Activated naive CD8-positive, alpha-beta T cell treated with anti-CD3 and anti-CD28 coated beads, Interleukin-2, amount 10 ng/mL, durations not matched to agents 7 days and 5 days (primary cell): ENCODE measurements at places on chromosomes 1 and 21. TPM values are rescaled to one million over a fixed set of nuclear protein-coding genes. Genes with fewer than 3 reads are reported as not detected.

DNA sequence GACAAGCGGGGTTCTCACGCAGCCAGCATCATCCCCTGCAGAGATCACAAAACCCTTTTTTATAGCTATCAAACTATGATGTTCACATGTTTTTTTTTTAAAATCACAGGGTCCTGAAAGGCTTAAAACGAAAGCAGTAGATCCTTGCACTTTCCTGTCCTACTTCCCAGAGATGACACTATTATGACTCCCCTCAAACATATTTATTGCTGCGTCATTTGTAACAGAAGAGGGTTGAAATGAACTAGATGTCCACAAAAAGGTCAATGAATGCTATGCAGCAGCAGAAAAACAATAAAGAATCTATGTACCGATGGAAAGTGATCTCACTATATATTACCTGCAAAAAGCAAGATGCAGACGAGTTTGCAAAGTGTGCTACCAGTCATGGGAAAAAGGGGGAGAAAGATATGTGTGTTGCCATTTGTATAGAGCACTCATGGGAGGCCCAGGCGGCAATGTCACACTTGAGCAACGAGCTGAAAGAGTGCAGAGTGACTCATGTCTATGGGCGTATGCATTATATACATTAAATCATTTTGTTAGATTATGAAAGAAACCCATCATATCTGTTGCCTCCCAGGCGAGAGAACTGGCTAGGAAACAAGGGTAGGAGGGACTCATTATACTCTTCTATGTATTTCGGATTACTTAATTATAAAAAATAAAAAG lies 68.9 kb upstream of the PARP1 start:
- DNase-seq, result no peak

- DNase-seq, result no peak
These were observed 10.9 kb upstream of the LRRC3 start for GRCh38 chr21:44444286-44444931.

- DNase-seq, result peak; percentile 58
These were observed 707 bp downstream of the PRCC start for GRCh38 chr1:156767879-156768604.

DNA sequence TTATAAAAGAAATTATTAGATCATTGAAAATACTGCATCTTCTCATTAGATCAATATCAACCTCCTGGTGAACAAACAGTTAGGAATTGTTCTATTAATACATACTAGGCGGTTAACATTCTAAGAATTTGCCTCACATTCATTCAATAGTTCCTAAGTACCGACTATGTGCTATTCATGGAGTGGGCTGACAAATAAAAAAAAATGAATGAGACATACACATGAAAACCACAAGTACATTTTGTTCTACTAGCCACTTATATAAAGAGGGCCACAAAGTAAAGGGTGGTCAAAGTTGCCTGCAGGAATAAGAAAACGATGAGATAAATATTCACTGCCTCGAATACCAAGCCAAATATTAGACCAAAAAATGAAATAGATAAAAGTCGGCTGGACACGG lies 294.4 kb downstream of the SDCCAG8 start:
- no peak for DNase-seq

- no peak for DNase-seq
These were observed 7.9 kb upstream of the IL23R start for GRCh38 chr1:67158401-67158800.

DNA sequence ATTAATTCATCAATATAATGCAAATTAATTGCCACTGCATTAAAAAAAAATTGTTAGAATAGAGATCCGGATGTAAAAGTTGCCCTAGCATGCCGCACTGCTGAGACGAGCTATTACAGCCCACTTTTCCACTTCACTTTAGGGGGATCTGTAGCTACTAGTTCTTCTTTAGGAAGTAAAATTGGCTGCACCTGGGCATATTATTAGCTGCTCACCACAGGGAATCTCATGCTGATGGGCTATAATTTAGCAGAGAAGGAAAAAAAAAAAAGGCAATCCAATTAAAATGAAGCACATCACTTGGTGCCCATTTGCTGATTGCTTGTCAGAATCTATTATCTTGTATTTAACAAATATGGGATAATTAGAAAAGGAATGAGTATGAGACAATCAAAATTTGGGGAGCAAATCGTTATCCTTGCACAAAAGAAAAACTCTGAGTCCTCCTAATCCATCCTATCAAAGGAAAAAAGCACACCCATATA lies 233.4 kb downstream of the DSCAM start:
- no peak for DNase-seq

GRCh38 chr1:232445361-232446106 lies 184.4 kb downstream of the SIPA1L2 start:
- DNase-seq, result no peak

DNA sequence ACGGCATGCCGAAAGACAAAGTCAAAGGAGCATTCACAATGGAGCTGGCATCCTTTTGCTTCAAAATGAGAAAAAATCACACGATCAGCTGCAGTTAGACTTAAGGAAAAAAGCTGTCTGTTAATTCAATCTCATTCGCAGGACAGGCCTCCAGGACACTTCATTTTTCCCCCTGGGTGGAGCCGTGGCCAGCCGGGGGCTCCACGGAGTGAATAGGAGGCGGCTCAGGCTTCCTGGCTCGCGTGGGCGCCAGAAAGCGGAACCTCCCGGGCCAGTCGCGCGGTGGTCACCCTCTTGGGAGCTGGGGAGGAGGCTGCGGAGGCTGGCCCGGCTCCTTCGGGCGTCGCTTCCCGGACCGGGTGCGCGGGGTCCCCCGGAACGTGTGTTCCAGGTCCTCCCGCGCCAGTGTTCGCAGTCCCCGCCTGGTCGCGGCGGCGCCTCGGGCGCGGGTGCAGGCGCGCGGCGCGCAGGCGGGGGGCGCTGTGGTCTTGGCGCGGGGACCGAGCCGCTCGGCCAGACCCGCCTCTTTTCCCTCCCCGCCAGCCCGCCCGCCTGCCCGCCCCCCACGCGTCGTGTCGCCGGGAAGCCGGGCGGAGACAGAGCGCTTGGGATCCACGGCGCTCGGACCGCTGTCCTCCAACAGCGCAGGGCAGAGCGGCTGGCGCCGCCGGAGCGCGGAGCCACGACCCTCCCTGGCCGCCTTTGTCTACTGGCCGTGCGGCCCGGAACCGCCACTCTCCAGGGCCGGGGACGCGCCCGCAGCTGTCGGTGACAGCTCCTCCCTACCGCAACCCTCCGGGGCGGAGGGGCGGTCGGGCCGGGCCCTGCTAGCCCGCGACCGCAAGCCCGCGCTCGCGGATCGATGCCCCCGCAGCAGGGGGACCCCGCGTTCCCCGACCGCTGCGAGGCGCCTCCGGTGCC lies at the start of gene RHOU:
Gene RHOU, plus strand, starts transcription at position 599 of the 921 bp plus-strand sequence. Its CDS starts 264 bp downstream, at position 863.
- peak; percentile 91 for DNase-seq

DNA sequence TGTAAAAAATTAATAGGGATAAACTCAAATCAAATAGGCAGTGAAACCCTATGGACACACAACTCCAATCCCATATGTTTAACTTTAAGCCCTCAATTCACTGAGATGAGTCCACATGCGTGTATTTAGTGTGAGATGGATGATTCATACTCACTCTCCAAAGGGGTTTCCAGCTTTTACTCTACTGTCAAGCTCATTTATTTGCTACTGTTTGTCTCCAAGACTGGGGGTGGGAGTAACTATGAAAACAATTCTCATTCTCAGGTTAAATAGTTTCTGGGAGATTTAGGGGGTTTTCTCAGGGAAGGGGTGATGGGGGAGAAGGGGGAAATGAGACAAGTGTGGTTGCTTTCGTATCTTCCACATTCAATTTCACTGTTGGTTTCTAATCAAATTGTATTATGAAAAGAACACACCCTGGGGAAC lies 2.7 kb downstream of the RAB29 start:
- DNase-seq, result no peak

- DNase-seq, result no peak
These were observed 15.8 kb upstream of the ZC3H12A start for GRCh38 chr1:37458551-37458950.

DNA sequence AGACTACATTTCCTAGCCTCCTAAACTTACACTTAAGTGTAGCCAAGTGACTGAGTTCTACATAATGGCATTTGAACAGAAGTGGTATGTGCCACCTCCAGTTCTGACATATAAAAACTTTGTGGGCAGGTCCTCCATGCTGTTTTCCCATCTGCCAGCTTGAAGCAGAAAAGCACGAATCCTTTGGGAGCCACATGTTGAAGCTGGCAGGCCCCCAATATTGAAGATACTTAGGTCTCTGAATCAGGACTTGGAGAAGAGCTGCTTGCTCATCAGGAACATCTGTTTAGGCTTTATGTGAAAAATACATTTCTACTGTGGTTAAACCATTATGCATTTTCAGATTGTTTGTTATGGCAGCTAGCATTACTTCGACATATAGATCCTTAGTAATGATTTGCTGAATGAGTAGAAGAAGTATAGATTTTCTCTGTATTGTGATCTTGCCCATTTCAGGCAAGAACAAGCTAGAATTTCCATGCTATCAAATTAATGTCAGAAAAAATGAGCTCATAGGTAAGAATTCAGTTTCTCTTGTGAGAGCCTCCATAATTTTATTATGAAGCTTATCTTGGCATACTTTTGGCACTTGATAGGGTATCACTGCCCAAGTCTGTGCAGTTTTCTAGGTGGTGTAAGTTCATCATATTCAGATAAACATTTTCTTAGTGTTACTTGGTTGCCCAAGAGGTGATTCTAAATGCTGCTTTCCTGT lies 68.4 kb downstream of the GDAP2 start:
- DNase-seq, result no peak

DNA sequence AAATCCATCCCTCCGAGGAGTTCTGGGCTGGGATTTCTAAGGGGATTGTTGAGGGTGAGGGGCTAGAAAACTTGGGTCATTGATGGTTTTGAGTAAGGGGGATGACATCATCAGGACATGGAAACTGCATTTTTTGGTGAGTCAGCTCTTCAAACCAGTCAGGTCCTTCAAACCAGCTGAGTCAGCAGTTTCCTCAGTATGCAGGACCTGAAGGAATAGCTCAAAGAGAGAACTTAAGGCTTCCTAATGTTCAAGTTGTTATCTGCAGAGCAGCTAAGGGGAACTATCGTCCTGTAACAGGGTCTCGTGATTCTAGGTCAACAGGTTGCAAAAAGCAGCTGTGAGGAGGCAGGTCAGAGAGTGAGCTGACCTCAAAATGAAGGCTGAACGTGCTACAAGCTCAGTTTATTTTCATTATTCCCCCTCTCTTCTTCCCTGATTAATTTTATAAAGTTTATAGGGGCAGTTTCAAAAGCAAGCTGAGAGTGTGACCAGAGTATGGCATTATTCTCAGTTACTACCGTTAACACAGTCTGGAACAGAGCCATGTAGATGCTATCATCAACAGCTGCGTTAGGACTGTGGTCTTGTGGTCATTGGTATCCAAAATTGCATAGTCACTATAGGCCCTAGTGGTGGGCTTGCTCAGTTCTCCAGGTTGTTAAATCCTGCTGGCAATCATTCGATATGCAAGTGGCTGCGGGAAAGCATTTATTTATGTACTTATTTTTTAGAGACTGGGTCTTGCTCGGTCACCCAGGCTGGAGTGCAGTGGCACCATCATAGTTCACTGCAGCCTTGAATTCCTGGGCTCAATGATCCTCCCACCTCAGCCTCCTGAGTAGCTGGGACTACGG lies 10.7 kb upstream of the SDC3 start:
- peak; percentile 2 for DNase-seq

DNA sequence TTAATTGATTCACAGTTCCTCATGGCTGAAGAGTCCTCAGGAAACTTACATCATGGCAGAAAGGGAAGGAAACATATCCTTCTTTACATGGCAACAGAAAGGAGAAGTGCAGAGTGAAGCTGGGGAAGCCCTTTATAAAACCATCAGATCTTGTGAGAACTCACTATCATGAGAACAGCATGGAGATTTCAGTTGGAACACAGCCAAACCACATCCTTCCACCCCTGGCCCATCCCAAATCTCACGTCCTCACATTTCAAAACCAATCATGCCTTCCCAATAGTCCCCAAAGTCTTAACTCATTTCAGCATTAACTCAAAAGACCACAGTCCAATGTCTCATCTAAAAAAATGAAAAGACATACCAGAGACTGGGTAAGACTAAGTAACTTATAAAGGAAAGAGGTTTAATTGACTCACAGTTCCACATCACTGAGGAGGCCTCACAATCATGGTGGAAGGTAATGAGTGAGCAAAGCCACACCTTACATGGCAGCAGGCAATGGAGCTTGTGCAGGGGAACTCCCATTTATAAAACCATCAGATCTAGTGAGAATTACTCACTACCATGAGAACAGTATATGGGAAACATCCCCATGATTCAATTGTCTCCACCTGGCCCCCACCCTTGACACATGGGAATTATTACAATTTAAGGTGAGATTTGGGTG lies 105.2 kb downstream of the MRPL39 start:
- no peak for DNase-seq

GRCh38 chr1:21149855-21150432 lies 26.8 kb downstream of the EIF4G3 start:
- no peak for DNase-seq

GRCh38 chr1:10228528-10228927 lies 18.2 kb downstream of the KIF1B start:
- DNase-seq, result no peak

DNA sequence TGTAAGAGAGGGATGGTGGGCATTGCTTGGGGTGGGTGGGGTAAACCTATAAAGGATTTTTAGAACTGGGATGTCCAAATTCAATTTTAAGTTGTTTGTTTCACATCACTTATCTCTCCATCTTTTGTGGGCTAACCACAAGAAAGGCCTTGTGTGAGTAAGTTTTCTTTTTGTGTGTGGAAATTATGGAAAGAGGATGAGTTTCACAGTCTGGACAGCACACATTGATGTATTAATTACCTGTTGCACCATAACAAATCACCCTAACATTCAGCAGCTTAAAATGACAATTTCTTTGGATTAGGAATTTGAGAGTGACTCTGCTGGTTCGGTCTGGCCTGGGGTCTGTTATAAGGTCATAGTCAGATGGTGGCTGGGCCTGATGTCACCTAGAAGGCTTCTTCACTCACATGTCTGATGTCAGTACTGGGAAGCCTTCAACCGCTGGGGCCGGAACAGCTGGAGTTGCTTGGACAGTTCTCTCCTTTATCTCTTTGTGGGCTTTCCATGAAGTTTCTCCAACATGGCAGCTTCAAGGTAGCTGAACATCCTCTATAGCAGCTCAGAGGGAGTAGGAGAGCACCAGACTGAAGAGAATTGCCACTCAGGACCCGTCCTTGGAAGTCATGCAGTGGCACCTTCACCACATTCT lies 2.0 kb upstream of the COL9A2 start:
- DNase-seq, result no peak

- DNase-seq, result no peak
These were observed 443.1 kb downstream of the TTLL7 start for GRCh38 chr1:83555871-83556270.

DNA sequence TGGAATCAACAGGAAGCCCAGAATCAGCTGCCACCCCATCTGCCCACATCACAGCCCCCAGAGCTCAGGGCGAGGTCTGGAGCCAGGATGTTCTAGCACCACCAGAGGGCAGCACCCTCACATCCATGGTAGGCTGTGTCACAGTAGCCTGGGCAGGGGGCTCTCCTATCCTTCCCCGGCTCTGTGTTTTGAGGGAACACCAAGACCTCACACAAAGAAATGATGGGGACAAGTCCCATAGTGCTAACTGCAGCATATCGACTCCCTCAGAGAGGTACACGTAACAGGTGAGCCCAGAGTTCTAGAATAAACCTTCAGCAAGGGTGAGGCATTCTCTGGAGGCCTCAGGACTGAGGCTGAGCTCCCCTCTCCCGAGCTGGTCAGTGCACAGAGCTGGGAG lies 2.3 kb upstream of the KCNC4 start:
- peak; percentile 79 for DNase-seq

RHD gene
- not detected for total RNA-seq

FCGR3B gene
- total RNA-seq, result not detected

ENAH gene
- not detected for total RNA-seq

DDR2 gene
- 0.14 TPM for total RNA-seq

OR10Z1 gene
- not detected for total RNA-seq

PCSK9 gene
- total RNA-seq, result not detected

PTPRF gene
- 2.3 TPM for total RNA-seq
